ENCODE measurements at places on chromosomes 2 and 18.

DNA sequence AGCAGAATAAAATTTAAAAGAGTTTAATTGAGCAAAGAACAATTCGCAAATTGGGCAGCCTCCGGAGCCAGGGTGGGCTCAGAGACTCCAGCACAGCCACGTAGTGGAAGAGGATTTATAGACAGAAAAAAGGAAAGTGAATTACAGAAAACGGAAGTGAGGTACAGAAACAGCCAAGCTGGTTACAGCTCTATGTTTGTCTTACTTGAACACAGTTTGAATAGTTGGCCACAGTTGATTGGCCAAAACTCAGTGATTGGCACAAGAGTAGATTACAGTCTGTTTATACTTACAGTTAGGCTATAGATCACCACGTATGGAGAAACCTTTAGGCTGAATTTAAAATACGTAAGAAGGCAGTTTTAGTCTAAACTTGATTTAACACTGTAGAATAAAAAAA is 78.8 kb upstream of the NEDD4L start:
- DNase-seq: no peak

- DNase-seq: no peak
Measured at GRCh38 chr2:85763132-85763531, 9.3 kb downstream of the ATOH8 start.

GRCh38 chr18:75860166-75860565 is 432.7 kb upstream of the SMIM21 start:
- DNase-seq: no peak

DNA sequence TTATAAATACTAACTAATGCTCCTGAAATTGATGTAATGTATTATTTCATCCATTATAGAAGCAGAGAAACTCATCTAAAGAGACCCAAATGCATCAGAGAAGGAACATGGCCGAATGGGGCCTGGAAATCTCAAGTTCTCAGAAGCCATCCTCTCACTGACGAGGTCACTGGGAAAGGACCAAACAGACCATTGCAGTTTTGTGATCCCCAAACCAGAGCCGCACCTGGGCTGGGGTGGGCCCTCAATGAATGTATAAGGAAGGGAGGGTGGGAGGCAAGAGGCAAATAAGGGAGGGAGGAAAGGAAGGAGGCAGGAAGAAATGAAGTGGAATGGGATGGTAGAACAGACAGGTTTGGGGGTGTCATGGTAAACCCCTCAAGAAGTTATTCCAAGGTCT is 245.3 kb upstream of the ID2 start:
- no peak for DNase-seq

DNA sequence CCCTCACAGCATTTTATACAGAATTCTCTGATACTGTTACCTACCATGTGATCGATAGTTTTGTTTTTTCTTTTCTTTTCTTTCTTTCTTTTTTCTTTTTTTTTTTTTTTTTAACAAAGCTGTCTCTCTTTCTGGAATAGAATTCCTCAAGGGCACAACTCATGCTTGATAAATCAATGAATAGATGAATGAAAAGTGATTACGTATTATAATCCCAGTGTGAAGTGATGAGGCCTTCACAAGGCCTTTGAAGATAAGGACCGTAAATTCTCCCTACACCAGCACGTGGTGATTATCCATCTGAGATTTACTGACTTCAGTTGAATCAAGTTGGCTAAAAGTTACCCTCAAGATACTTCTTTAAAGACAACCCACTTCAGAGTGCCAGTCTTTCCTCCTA is 46.6 kb upstream of the RMDN2 start:
- no peak for DNase-seq
